CD4-positive, alpha-beta T cell treated with Interleukin-17A for 4 hours (primary cell): ENCODE measurements at places on chromosomes 7 and 10.

DNA sequence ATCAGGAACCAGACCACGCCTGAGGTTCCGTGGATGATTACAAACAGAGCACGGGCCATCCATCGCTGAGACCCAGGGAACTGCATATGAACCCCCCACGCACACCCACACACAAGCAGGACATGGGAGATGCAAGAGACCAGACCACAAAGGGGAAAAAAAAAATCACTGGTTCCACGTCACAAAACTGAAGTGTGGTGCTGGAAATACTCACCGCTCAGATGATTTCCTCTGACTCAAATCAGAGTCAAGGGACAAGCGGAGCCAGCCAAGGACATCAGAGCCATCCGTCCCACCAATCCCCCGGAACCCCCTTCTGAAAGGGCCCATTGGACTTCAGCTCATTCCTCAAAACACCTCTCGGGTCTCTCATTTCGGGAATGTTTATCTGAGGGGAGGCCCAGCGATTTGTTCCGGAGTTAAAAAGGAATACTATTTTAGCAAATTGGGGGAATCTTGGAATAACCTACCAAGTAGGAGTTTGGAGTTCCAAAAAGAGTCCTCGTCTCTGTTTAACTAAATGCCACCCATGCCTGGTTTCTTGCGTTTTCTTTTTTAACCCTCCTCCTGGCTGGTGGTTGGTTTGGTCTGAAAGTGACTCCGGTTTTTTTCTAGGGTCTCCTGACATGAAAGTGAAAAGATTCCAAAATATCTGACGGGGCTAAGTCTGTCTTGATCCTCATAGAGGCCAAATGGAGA is 15.0 kb downstream of the SNX8 start:
- DNase-seq = no peak

- no peak for DNase-seq
Measured at GRCh38 chr10:53357587-53357986, 585.0 kb upstream of the MBL2 start.

GRCh38 chr10:117568334-117568733 is 25.8 kb downstream of the EMX2 start:
- no peak for DNase-seq

DNA sequence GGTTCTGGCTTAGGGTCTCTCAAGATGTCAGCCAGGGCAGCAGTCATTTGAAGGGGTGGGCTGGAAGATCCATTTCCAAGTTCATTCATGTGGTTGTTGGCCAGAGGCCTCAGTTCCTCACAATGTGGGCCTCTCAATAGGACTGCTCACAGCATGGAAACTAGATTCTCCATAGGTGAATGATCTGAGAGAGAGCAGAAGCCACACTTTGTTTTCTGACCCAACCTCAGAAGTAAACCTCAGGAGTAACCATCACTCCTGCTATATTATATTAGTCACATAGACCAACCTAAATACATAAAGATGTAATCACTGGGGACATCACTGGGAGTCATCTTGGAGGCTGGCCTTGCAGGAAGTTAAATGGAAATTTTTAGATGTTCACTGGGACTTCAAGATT is 42.2 kb downstream of the GBF1 start:
- DNase-seq = no peak

DNA sequence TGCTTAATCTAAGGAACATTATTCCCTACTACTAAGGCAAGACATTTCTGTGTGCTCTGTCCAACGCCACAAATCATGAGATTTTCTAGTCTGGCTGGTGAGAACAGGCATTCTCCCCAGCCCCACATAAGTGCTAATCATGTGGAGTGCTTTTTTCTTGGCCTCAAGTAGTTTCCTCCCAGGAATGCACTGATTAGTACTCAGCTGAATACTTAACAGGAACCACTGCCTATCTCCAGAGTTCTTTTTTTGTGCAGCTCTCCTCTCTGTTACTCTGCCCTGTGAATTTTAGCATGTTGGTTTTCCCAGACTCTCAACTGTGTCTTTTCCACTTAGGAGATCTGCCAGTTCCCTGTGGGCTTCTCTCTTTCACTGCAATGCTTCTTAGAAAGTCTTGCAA is 1098.5 kb upstream of the LRRTM3 start:
- no peak for DNase-seq

GRCh38 chr7:123209786-123210185 is 10.0 kb upstream of the SLC13A1 start:
- DNase-seq = no peak

DNA sequence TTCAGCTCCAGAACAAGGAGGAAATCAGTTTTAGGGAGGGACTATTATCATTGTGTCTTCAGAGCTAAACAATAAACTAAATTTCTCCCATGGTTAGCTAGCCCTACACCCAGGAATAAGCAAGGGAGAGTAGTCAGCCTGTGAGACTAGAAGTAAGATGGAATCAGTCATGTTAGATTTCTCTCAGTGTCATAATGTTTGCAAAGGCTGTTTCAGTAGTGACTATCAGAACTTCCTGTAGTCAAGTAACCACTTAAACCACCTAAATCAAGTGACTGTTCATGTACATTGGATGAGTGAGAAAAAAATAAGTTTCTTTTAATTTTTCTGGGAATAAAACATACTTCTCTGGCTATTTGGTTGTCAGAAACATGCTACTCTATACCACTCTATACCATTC is 121.6 kb downstream of the KCND2 start:
- no peak for DNase-seq

DNA sequence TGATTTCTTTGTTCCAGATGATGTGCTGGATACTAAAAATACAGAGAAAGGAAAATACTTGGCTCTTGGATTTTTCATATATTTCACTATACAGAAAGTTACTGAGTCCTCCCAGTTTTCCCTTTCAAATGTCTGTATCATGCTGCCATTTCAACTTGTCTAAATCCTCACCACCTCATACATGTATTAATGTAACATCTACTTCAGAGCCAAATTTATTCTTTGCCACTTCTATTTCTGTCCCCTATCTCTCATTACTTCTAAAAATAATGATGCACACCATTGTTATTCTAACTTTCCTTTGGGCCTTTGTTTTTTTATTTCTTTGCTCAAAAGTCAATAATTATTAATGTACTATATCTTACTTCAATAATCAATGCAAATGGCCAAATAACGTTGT is 312.2 kb downstream of the MAGI2 start:
- DNase-seq = no peak

GRCh38 chr10:69512901-69513300 is 60.3 kb downstream of the NEUROG3 start:
- DNase-seq = no peak

GRCh38 chr10:35346248-35346647 is 9.9 kb downstream of the CCNY start:
- DNase-seq = no peak

GRCh38 chr7:158812684-158813083 is 16.6 kb downstream of the ESYT2 start:
- DNase-seq = peak; percentile 87

DNA sequence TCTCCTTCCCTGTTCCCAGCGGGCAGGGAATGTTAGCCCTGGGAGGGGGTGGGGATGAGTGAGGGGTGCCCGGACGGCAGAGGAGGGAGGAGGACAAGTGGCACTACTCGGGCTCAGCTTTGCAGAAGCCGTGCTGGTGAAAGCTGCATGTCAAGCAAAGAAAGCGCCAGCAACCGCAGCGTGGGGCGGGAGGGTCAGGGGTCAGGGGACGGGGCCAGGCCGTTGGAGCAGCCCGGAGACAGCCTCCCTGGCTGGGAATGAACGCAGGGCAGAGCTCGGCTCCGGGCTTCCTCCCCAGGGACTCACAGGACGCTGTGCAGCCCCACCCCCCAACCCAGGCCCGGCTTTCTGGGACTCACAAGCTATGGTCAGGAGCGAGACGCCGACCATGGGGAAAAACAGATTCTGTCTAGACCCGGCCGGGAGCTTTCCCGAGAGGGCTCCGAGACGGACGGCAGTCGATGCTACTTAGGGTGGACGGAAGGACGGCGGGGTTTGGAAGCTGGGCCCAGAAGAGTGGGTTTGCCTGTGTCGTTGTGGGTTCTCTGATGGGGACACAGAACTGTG is 113.4 kb downstream of the VIPR2 start:
- DNase-seq = no peak

- DNase-seq = no peak
Measured at GRCh38 chr7:23615331-23615730, 18.1 kb downstream of the CCDC126 start.
